ENCODE measurements at places on chromosomes 6 and 20.

DNA sequence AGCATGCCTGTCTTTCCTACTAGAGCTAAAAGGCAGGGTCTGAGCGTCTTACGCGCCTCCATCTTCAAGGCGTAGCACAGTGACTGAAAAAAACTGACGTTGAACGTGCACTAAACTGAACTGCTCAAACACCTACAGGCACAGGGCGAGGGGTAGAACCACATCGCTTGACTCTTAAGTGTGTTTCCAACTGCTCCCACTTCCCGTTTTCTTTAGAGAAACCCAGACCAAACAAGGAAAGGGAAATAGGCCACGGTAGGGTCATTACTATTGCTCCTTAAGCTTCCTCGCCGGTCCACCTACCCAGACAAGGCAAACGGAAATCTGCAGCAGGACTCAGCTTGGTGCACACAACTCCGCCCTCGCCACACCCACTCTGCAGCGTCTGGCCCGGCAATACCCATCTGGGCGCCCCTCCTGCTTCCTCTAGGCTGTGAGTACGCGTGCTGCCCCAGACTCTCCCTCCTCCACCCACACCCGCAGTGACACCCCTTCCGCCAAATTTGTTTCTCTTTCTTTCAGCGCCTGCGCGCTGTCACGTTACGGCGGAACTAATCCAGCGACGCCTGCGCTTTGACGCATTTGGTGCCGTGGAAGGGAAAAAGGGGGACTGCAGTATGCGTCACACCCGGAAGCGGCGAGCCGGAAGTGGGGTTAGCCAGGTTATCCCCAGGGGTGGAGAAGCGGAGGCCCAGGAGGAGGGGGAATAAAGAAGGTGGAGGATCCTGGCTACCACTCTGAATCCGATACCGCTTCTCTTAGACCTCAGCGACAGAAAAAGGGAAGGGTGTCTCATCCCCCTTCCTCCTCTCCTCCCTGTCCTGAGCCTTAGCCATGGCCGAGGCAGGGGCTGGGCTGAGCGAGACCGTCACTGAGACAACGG is at the start of gene PPP1R11:
Gene PPP1R11 (plus strand): TSS at position 622 of the 883 bp plus-strand sequence. CDS start 213 bp downstream, at position 835.
- DNase-seq, result peak; percentile 99

- DNase-seq, result no peak
These were observed 1034.9 kb upstream of the EPHA7 start for GRCh38 chr6:94454231-94454630.

- DNase-seq, result no peak
These were observed 14.0 kb downstream of the APMAP start for GRCh38 chr20:24978513-24978912.

DNA sequence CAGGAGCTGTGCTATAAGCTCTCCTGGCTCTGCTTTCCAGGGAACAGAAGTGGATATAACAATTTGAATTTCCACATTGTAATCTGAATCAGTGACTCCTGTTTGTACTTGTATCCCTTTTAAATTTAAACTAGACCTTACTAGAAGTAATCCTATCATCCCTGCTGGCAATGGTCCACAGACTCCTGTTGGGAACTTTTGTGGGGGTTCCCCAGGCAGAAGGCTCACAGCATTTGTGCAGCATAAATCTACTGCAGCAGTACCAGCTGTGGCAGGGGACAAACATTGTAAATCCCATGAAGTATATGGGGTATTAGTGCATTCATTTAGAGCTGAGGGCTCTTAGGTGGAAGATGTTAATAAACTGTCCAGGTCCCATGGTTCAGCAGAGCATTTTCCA is 12.0 kb upstream of the PDCD2 start:
- DNase-seq, result no peak

GRCh38 chr6:74597840-74598239 is 608.0 kb downstream of the COL12A1 start:
- DNase-seq, result no peak

DNA sequence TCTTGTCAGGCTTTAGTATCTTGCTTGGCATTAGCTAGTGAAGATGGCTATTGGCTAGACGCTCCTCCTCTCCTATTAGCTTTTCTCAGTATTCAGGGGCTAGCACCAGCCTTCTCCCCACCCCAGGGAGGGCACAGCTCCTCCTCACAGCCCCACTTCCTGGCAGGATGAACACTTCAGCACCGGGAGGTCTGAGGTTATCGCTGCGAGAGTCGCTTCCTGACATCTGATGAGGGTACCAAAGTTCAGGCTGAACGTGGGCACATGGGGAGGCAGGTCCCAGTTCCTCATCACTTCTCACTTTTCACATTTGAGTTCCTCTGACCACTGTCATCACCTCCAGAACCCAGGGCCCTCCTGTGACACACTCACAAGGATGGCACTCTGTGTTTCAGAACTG is 66.6 kb downstream of the LAMA4 start:
- DNase-seq, result no peak

GRCh38 chr20:48949304-48950170 is 28.0 kb downstream of the ARFGEF2 start:
- DNase-seq, result no peak
